ENCODE measurements at places on chromosomes 6 and 20. TPM values are rescaled to one million over a fixed set of nuclear protein-coding genes. Genes with fewer than 3 reads are reported as not detected.

DNA sequence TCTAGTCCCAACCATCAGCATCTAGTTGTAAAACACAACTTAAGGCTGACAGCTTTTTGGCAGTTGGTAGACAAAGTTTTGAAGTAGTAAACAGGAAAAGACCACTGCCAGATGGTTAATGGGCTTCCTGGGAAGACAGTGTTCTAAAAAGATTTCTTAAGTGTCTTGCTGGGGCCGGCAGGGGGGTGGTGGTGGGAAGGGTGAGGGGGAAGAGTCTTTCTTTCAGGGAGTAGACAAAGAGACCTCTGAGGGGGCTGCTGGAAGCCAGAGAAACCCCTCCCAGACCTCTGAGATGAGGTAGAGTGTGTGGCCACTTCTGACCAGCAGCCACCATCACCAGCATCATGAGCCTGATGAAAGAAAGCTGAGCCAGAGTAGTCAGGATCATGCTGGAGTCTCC is 784.9 kb downstream of the TENT5A start:
- DNase-seq = no peak

DNA sequence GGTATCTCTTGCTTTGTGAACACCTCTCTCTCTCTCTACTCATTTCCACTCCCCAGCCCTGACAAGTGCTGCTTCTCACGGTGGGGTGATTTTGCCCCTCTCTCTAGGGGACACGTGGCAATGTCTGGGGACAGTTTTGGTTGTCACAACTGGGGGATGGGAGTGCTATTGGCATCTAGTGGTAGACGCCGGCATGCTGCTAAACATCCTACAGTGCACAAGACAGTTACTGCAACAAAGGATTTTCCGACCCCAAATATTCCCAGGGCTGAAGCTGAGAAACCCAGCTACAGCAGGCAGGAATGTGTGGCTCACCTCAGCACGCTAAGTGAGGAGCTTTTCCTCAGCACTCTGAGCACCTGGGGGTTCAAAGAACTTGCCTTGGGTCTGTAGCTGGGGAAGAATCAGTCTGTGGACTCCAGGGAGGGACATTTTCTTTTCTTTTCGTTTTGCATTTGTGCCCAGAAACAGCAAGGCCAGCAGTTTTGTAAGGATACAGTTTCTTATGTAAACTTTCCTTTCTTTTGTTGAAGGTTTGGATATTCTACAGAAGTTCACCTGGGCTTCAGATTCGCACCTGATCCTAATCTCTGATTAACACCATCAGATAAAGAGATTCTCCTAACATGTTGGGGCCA is 246.9 kb upstream of the ZFP64 start:
- no peak for DNase-seq

- DNase-seq = peak; percentile 76
These were observed 204.7 kb upstream of the ARG1 start for GRCh38 chr6:131368198-131368911.

DNA sequence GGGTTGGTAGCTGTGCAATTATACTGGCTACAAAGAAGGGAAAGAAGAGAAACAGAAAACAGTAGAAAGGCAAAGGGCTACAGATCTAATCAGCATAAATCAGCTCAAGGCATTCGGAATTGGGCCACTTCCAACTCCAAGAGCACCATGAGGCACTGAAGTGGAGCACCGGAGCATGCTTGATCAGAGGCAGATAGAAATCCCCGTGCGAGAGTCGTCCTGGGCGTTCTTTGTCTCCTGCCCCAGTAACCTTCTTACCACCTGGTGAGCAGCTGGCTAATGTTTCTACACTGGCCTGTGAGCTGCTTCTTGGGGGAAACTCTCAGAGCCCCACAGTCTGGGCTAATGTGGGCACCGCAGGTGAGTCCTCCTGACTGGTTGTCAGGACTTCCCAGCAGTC is 16.7 kb downstream of the NEDD9 start:
- no peak for DNase-seq

- no peak for DNase-seq
These were observed 6.1 kb upstream of the TBX18 start for GRCh38 chr6:84770521-84770920.

DNA sequence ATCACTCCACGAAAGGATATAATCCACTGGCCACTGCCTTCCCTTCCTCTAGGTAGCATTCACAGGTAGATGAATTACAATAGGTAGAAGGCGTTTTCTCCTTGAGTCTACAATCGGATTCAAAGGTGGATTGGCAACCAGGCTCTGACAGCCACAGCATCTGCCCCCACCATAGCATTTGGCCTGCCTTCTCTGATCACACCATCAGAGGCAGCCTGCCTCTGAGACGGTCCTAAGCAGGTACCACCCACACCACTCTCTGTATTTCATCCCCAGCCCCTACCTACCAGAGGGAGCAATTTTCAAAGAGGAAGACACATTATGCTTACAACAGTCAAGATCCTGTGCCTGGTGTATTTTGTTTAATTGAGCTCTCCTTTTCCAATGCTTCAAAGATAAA is 210.5 kb upstream of the SPTLC3 start:
- DNase-seq = no peak

The POLH gene
- 6.0 TPM for total RNA-seq

GRCh38 chr6:54248319-54248718 is 59.9 kb upstream of the TINAG start:
- DNase-seq = no peak

The SYTL3 gene
- 2.7 TPM for total RNA-seq

DNA sequence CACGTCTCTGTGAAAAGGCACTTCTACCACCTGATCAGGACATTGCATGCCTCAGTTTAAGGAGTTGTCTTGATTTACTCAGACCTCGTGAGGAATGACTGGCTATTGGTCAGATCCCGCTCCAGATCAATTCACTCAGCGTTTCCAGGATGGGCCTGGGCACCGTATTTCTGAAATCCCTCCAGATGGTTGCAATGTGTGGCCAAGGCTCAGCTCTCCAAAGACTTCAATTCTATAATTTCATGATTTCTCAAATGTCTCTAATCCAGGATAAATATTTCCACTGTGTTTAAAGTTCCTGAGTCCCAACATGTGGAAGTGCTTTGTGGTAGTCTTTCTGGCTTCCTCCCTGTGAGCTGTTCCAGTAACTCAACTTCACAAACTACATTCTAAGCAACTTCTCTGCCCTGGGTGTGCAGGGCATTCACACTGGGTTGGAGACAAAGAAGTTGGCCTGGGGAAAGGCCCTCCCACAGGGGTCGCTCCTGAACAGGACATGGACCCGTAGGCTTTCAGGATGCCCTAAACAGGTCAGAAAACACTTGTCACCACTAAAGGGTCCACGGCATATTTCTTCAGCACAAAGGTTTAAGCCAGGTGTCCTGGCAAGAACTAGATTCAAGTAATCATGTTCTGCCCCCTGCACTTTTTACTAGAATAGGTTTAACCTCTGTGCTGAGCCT is 212.1 kb downstream of the WDR27 start:
- no peak for DNase-seq

- DNase-seq = no peak
These were observed 1.2 kb downstream of the HLA-DQA2 start for GRCh38 chr6:32742374-32742773.

DNA sequence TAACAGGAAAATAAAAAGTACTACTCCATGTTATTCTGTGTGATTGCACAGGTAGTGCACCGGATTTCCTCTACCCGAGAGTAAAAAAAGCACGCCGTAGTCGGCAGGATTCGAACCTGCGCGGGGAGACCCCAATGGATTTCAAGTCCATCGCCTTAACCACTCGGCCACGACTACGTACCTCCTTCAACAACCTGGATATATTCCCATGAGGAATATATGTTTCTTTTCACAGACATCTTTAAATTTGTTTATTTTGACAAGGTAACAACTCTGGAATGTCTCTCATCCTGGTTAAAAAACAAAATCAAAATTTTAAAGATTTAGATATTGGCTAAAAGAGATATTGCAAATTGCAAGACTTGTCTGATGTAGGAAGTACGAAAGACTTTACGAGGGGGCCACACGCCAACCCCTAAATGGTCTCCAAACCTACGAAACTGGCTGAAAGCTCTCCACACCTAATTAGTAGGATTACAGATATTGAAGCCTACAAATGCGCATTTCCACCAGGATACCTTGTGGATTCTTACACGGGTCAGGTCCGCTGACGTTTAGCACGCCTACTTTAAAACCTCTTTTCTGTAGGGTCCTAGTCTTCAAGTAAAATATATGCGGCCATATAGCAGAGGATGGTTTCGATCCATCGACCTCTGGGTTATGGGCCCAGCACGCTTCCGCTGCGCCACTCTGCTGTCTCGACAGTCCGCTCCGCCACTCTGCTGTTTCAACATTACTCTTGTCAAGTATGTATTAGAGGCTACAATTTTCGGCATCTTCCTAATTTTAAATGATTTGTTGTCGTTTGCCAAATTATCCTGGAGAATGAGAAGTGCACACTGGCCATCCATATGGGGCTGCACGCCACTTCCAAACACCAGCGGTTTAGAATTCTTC is 52.2 kb upstream of the BTN3A2 start:
- peak; percentile 85 for DNase-seq

The SCGN gene
- 13.0 TPM for total RNA-seq

- DNase-seq = no peak
These were observed 68.6 kb upstream of the CCN6 start for GRCh38 chr6:111985202-111985731.

DNA sequence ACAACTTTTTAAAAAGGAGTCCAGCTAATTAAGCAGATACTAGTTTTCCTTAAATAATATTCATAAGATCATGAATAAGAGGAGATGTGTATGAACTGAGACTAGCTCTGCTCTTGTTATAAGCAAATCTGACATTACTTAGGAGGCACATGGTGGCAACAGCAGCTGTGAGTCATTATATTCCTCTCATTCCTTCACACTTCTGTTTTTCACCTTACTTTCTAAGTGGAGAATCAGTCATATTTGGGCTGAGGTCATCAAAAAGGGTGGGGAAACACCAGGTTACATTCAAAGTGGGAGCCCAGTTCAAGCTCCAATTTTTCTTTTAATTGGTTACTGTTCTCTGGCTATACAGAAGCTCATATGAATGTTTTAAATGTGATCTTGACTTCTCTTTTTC is 6.0 kb upstream of the RIPPLY2 start:
- no peak for DNase-seq

- peak; percentile 22 for DNase-seq
These were observed 57.1 kb downstream of the KIZ start for GRCh38 chr20:21182832-21183563.

The SLC2A10 gene
- total RNA-seq = 8.2 TPM

GRCh38 chr6:57158658-57159057 is 13.5 kb upstream of the BAG2 start:
- no peak for DNase-seq

- no peak for DNase-seq
These were observed 41.5 kb downstream of the YTHDF1 start for GRCh38 chr20:63174309-63175037.

The HLA-DQB1 gene
- total RNA-seq = 1.1 TPM

- no peak for DNase-seq
These were observed 106.5 kb downstream of the HIVEP1 start for GRCh38 chr6:12118607-12119006.

- DNase-seq = no peak
These were observed 30.0 kb downstream of the RAET1L start for GRCh38 chr6:149995235-149995750.

DNA sequence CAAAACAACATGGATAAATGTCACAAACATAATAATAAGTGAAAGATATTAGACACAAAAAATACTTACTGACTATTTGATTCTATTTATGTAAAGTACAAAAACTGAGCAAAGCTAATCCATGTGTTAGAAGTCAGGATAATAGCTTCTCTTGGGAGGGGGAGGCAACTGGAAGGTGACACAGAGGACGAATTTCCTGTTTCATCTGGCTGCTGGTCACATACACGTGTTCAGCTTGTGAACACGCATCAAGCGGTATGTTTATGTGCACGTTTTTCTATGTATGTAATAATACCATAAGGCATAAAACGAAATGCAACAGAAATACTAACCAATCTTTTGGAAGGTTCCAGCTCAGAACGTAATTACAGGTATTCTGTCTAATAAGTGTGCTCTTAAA is 54.3 kb downstream of the MKKS start:
- DNase-seq = no peak

The GLP1R gene
- not detected for total RNA-seq

GRCh38 chr6:55377150-55377549 is 49.9 kb downstream of the GFRAL start:
- DNase-seq = no peak

DNA sequence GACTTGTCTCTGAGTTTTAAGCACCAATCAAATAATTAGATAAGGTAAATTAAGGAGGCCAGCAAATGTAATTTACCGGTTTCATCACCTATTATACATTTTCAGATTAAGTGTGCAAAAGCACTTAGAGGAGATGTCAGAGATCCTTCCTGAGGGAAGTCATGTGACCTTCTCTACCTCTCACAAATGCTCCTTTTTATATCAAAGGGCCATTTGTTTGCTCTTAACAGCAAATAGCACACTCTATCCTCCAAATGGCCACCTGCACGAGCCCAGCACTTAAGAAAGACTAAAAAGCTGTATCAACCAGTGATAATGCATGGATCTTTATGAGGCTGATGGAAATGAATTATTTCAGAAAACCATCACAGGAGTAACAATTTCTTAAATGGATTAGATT is 149.4 kb downstream of the ELOVL4 start:
- DNase-seq = no peak

GRCh38 chr20:47396762-47397476 is 40.4 kb upstream of the ZMYND8 start:
- no peak for DNase-seq

- DNase-seq = no peak
These were observed 129.1 kb downstream of the ERMARD start for GRCh38 chr6:169880516-169880915.

GRCh38 chr6:7324520-7324919 is 11.5 kb upstream of the SSR1 start:
- peak; percentile 21 for DNase-seq

The LY6G6D gene
- total RNA-seq = not detected

The LHFPL5 gene
- total RNA-seq = not detected

DNA sequence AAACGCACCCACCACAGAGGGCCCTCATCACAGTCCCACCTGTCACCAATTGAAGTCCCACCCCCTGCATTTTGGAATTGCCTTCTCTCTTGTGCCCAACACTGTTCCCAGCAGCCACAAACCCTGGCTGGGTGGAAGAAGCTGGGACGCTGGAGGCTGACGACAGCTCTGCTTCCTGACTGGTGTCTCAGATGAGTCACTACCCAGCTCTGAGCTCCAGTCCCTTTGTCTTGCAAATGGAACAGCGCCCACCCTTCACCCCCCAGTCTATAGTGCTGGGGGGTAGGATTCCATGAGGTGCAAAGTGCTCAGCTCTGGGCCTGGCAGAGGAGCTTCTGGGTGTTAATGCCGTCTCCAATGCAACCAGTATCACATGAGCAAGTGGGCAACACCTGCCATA is 85.3 kb downstream of the DLGAP4 start:
- DNase-seq = no peak
